ENCODE measurements at places on chromosomes 12 and 14.

DNA sequence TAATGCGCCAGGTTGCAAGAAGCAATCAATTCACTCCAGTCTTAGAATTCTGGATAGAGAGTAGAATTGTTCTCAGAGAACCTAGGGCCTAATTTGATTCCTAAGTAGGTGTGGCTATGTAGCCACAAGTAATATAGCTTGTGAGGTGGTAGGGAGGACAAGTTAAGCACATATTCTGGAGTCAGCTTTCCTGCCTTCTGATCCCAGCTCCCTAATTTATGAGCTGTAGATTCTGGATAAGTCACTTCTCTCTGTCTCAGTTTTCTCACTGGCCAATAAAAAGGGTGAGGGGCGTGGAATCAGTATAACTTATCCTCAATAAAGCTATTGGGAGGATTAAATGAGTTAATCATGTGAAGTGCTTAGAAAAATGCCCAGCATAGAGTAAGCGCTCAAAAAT is 3.0 kb upstream of the SNW1 start:
- no peak for DNase-seq

- no peak for DNase-seq
Measured at GRCh38 chr12:65325183-65325582, 46.7 kb downstream of the MSRB3 start.

GRCh38 chr12:6605421-6606330 is 1.5 kb downstream of the CHD4 start:
- no peak for DNase-seq

DNA sequence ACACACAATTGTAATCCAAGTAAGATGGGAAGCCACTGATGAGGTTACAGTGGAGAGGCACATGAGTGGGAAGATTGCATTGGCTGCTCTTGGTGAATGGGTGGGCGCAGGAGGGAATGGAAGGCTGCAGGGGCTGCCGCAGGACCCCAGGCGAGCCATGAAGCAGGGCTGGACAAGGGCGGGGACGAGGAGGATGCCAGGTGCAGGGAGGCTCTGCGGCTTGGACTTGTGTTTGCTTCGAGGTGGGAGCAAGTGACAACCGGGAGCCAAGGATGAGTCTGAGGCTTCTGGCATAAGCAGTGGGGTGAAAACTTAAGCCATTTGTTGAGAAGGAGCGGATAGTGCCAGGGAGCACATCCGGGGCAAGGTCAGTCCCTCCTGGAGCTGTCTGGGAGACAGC is 115.0 kb downstream of the TSPAN9 start:
- no peak for DNase-seq

GRCh38 chr12:31715283-31715825 is 13.5 kb downstream of the AMN1 start:
- no peak for DNase-seq

- DNase-seq: no peak
Measured at GRCh38 chr14:99512571-99513182, 31.5 kb downstream of the CCNK start.

- no peak for DNase-seq
Measured at GRCh38 chr12:42962384-42962783, 372.8 kb upstream of the PRICKLE1 start.

DNA sequence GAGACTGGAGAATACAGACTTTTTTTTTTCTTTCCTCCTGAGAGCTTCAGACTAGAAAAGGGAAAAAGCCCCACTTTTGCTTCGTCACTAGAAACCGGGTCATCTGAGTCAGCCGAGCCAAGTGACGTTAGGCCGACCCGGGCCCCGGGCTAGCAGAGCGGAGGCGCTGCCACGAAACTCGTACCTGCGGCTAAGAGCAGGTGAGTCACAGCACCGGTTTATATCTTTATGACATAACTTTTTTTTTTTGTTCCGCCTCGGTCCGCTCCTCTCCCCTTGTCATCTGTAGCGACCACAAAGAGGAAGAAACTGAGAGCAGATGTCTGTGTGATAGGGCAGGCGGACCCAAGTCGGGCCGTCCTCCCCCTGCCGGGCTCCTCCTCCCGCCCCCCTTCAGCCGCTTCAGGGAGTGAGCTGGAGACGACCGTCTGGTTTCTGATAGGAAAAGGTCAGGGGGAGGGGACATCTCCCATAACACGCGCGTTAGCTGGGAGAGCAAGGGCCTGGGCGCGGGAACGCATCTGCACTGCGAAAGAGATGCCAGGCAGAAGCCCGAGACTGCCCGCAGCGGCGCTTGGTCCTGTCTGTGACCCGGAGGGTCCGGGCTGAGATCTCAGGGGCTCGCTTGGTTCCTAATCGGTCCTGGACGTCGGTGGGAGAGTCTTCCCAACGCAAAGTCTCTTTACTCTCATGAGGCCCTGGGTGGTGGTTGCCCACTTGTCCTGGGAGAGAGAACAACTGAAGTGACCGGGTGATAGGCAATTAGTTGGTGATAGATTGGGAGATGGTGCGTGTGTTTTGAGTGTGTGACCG is 586 bp downstream of the TTC6 start:
- no peak for DNase-seq

DNA sequence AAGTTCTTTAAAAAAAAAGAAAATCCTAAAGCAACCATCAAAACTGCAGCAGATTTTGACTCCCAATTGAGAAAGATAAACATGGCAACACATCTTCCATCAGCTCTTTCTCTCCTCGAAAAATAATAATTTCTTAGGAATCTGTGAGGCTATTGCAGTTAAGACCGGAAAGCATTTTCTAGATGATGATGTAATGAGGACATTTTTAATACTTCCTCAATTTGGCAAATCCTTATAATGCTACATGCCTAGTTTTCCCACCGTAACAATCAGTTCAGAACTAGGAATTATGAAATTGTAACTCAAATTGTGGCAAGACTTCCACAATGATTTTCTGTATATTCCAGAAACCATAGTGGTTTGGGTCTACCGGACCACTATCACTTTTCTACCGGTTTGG is 180.9 kb upstream of the PDE3A start:
- DNase-seq: no peak

- no peak for DNase-seq
Measured at GRCh38 chr12:10618338-10618987, 5.1 kb upstream of the MAGOHB start.

- no peak for DNase-seq
Measured at GRCh38 chr12:31478898-31479297, 112.0 kb downstream of the DENND5B start.

DNA sequence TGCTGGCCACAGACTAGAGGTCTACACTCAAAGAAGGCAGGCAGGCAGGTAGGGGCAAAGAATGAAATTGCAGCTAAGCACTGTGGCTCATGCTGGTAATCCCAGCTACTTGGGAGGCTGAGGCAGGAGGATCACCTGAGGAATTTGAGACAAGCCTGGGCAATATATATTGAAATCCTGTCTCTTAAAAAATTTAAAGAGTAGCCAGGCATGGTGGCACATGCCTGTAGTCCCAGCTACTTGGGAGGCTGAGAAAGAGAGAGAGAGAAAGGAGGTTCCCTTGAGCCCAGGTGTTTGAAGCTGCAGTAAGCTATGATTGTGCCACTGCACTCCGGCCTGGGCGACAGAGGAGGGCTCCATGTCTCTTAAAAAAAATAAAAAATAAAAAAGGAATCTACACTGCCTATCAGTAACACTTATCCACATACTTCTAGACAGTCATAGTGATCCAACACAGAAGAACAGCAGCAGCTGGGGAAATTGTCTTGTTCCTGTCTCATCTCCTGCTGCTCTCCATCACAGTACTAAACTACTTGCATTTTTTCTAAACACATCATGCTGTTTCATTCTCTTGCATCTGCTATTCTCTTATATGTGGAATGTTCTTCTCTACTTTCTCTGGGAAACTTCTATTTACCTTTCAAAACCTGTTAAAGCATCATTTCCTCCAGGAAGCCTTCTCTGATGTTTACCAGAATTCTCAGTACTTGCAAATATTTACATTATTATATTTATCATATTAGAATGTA is 57.2 kb downstream of the ATF7 start:
- no peak for DNase-seq

GRCh38 chr12:111635524-111635923 is 36.4 kb upstream of the ATXN2 start:
- DNase-seq: no peak

- DNase-seq: no peak
Measured at GRCh38 chr12:7750350-7750749, 3.2 kb upstream of the CLEC4C start.

- DNase-seq: no peak
Measured at GRCh38 chr12:131457028-131457310, 253.9 kb upstream of the SFSWAP start.

GRCh38 chr14:88493392-88494185 is 61.2 kb downstream of the PTPN21 start:
- DNase-seq: no peak

DNA sequence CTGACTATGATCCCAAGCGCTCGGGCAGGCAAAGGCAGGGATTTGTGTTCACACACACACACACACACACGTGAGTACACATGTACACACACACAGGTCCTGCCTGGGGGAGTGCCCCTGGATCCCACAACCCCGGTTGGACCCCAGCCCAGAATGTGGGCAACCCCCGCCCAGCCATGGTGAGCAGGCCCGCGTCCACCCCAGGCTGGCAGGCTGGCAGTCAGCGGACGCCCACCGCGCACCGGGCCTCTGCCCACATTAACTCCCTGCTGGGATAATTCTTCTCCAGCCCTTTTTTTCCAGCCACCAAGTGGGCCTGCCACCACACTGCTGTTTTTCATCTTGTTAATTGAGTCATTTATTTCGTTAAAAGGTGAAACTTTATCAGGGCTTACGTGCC is 256.2 kb downstream of the BCL11B start:
- no peak for DNase-seq

- DNase-seq: no peak
Measured at GRCh38 chr14:69008421-69008884, 29.4 kb upstream of the ACTN1 start.

DNA sequence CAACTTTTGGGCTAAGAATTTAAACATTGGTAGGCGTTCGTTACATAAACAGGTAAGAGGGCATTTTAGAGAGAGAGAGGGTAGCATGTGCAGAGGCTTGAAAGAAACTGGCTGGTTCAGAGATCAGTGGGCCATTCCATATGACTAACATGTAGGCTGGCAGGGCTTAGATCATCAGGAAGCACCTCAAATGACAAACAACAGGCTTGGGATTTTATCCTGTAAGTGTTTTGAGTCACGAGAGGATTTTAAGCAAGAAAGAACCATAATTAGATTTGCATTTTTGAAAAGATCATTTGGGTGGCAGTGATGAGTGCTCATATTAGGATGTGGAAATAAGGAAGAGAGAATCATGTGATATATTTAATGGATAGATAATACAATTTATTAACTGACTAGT is 8.7 kb upstream of the PLEKHA5 start:
- no peak for DNase-seq

DNA sequence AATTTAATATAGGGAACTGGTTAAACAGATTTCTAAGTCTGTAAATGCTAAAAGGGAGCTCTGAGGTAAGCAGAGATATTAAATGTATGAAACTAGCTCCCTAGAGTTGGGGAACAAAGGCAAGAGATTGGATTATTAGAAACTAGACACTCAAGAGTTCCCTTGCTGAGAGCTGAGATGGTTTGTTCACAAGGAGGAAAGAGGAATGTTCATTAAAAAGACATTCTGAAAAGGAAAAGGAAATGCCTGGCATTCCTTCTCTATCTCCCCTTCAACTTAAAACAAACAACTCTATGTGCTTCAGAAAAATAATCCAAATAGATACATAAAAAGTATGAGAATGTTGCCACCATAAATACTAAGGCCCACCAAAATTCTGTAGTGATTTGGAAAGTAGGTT is 73.7 kb downstream of the GALNT4 start:
- DNase-seq: no peak

DNA sequence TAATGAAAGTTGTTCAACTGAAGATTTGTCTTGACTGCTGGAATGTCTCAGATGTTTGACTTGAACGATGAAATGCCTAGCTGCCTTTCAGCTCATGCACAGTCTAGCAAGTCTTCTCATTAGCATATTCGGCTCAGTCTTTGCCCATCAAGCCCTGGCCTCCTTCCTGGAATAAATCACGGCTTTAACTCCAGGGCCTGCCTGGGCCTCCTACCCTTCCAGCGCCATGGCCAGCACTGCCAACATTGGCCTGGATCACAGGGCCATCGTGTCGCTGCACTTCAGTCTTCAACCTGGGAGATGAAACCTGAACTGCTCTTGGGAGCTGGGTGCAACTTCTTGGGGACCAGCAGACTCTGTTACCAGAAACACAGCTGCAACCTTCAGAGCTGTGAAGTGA is 126.7 kb upstream of the TMEM260 start:
- DNase-seq: no peak

- no peak for DNase-seq
Measured at GRCh38 chr12:122503147-122503751, 2.5 kb upstream of the ZCCHC8 start.

DNA sequence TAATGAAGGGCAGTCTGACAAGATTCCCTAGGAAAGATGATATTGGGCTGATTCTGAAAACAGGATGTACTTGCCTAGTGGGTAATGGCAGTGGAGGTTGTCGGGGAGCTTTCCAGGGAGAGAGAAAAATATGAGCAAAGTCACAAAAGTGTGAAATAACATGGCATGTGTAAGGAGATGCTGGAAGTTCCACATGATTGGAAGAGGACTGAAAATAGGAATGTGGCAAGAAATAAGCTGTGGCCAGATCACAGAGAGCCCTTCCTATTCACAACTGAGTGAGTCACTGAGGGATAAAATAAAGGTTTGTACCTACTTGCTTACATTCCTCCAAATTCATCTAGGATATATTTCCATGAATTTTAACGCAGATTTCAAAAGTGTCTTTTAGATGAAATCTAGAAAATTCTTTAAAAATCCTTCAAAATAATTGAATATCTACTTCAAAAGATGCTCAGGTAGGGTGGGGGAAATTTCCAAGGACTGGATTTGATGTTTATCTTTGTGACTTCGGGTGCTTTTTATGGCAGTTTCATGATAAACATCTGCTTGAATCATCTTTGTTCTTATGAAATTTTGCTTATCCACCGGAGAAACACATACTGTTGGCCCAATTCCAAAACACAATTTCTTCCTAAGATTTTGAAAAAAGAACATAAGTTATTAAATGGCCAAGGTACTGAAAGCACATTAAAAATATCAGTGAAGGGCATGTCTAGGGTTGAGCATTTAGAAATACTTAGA is 36.3 kb upstream of the SLC2A13 start:
- DNase-seq: no peak

GRCh38 chr12:47735649-47736048 is 10.4 kb upstream of the ENDOU start:
- no peak for DNase-seq
